Activated CD4-positive, alpha-beta T cell treated with anti-CD3 and anti-CD28 coated beads, Interleukin-2, amount 50 U/mL, for 4 hours (primary cell): ENCODE measurements at places on chromosomes 2 and 18.

GRCh38 chr18:42039396-42039795 is 84.4 kb downstream of the PIK3C3 start:
- no peak for DNase-seq

GRCh38 chr2:239227661-239228371 is 173.0 kb downstream of the HDAC4 start:
- DNase-seq, result no peak

- DNase-seq, result no peak
Measured at GRCh38 chr2:25115902-25116301, 52.5 kb downstream of the POMC start.

GRCh38 chr18:6509417-6509816 is 94.7 kb upstream of the L3MBTL4 start:
- no peak for DNase-seq

GRCh38 chr2:74278694-74279093 is 64.5 kb downstream of the SLC4A5 start:
- no peak for DNase-seq

DNA sequence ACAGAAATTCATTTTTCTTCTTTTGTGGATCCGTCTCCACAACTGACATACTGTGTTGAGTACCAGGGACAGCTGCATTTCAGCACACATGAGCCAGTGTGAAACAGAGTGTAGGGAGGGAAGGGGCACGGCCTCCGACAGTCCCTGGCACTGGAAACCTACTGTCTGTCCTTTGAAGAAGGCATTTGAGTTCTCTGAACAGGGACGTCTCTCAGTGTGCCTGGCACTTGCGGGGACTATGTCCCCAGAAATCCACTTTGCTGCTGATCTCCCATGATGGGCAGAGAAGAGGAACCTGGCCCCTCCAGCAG is 48.1 kb downstream of the PLB1 start:
- DNase-seq, result no peak

- DNase-seq, result no peak
Measured at GRCh38 chr2:165239230-165239629, at the start of gene SCN2A. Gene SCN2A, plus strand, starts transcription at chr2:165239414. Its CDS starts 56,410 bp downstream, at chr2:165295824.

DNA sequence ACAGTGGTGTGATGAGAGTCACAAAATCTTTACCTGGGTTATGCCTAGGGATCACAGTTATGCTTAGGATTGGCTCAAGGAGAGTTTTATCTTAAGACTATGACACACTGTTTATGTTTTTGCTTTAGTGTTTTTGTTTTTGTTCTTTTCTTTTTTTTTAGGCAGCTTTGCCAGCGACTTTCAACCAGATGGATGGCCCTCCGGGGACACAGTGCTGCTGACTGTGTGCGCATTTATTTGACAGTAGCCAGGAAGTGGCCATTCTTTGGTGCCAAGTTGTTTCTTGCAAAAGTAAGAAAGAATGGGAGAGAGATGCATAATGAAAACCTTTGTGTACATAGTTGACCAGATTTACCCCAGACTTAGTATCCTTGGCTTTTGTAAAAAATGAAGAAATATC is 15.1 kb upstream of the DYNC2LI1 start:
- no peak for DNase-seq

DNA sequence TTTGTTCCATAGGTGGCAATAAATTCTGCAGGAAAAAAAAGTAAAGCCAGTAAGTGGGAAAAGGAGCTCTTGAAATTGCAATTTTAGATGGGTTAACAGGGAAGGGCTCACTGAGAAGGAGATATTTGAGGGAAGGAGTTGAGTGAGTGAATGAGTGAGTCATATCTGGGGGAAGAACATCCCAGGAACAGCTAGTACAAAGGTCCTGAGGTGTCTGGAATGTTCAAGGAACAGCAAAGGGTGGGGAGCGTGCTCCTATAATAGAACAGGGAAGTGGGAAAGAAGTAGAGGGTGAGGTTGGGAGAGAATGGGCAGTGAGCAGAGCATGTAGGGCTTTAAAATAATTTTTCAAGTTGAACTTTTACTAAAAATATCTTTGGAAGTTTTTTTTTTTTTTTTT is 68.0 kb upstream of the PSME4 start:
- no peak for DNase-seq

- no peak for DNase-seq
Measured at GRCh38 chr2:63300835-63301234, 250.2 kb downstream of the OTX1 start.

DNA sequence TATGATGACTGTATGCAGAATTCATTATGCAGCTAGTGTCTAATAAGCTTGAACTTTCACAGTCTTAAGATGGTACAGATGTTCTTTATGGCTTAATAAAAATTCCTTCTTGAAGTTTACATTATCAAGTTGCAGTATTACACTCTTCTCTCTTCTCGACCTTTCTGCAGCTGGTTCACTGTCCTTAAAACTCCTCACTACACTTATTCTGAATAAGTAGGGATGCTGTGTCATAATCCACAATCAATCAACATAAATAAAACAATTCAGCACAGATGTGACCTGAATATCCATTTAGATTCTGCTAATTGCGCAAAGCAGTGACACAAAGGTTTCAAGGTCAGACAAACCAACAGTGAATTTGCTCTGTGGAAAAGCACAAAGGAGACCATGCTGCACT is 356.8 kb downstream of the SUCLG1 start:
- DNase-seq, result no peak

DNA sequence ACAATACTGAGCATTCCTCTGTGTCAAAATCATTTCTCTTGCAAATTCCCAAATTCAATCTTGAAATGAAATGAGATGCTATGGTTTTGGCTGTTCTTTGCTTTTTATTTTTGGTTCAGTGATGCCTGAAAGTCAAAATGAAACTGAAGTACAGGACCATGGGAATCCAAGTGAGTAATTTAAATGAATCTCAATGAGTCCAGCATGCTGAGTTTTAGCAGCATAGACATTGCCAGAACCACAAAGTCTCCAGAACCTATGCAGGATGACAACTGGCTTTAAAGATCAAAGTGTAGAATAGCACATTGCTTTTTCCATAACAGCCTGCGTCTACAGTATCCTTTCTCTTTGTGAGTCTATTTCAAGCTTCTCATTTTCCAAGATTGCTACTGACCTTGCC is 1050.7 kb upstream of the PIK3C3 start:
- no peak for DNase-seq

DNA sequence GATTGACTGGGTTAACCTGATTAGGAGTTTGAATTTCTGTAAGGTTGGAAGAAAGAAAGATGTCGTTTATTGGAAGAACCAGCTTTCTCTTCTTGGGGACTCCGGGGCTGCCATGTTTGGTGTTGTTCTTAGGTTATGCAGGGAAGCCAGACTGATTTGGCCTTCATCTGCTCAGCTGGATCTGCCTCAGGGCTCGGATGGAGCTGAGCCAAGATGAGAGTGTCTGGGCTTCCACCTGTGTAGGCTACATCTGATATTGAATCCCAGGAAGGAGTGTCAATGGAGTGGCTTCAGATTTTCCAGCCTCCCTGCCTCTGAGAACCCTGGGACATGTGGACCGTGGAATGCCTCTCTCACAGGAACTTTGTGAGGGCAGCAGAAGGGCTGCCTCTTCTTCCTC is 126.1 kb downstream of the WDSUB1 start:
- DNase-seq, result no peak

DNA sequence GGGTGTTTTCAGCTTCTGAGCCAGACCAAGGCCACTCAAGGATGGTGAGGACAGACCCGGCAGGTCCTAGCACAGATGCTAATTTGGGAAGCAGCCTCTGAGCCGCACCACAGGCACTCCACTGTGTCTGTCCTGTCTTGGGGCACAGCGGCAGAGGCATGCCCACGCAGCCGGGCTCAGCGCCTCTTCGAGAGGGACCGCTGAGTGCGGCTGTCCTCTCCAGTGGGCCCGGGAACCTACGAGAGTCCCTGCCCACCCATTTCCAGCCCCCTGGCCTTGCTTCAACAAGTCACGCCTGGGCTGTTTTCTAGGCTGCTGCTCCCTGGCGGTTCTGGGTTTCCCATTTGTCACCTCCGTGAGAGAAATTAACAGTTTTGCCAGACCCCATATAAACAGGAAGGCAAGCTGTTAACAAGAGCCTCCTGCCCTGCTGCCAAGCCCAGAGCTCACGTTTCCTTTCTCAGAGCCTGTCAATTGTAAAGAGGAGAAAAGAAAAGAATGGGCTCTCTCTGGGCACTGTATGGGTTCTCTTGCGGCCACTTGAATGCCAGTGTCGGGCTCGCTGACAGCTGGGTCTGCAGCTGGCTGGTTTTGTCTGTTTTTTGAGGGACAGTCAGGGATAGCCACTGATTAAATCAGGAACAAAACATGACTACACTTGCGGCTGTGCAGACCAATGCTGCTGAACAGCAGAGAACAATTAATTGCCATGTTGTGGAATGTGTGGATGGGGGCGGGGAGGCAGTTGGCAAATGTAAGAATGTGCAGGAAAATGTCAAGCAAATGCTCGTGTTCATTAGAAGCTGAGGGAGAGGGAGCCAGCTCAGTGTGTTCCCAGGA is 30.6 kb downstream of the TMEM17 start:
- no peak for DNase-seq

GRCh38 chr2:203798296-203799087 is 69.1 kb upstream of the CTLA4 start:
- no peak for DNase-seq

- DNase-seq, result no peak
Measured at GRCh38 chr2:212030709-212031108, 507.9 kb downstream of the ERBB4 start.

- DNase-seq, result no peak
Measured at GRCh38 chr2:96153291-96153713, 8.1 kb upstream of the DUSP2 start.

- DNase-seq, result no peak
Measured at GRCh38 chr2:181374781-181375675, 82.2 kb upstream of the ITGA4 start.

DNA sequence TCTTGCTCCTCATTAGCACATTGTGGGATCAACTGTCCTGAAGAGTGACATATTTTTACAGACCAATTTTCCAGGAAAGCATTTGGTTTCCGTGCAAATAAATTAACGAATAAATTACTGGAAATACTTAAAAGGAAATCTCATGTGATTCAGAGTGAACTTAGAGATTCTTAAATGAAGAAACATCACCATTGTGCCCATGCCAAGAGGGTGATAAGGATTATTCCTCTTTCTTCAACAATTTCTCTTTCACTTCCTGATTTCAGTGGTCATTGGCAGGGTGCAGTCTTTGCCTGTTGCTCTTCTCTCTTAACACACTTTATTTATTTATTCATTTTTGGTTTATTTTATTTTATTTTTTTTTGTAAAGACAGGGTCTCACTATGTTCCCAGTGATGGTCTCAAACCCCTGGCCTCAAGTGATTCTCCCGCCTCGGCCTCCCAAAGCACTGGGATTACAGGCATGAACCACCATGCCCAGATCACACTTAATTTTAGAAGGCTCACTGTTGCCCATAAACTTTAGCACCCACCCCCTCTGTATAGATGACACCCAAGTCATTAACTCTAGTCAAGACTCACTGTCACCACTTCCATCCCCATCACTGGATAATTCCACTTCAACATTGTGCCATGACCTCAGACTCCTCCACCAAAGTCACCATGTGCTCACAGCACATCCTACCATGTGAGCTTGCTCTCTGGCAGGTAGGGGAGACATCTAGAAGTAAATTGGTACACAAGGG is 92.6 kb upstream of the CERS6 start:
- DNase-seq, result no peak

DNA sequence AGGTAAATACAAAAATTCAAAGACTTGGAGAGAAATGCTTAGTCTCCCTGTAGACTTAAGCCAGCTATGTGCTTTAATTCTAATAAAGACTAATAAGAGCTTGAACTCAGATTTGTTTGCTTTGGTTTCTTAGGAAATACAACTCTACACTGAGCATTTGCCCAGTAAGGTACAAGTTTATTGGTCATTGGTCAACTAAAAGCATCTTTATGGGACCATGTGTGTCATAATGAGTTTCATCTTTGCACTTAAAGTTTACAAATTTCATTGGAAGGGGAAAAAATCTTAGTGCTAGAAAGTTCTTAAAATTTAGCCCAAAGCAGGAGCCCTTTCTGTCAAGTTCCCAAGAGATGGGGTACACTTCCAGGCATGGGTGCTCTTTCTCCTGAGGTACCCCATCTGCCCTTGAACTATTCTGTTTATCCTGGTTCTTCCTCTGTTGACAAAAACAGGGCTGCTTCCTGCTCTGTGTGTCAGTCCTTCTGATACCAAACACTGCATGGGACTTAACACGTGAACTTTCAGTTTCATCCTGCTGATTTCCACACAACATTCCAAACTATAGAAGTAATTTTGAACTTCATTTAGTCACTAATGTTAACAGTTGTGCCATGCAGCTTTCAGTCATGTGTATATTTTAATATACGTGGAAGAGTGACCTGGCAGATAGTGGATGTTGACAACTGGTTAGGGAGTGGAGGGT is 200.2 kb downstream of the TPGS2 start:
- DNase-seq, result no peak
